Fibroblast of lung (primary cell): ENCODE measurements at places on chromosomes 5 and 9. TPM values are rescaled to one million over a fixed set of nuclear protein-coding genes. Genes with fewer than 3 reads are reported as not detected.

Gene PTPRD
- total RNA-seq: 3.3 and 4.8 TPM in 2 replicates

Gene IL9
- total RNA-seq: not detected in 2 replicates

Gene FOXI1
- total RNA-seq: not detected in 2 replicates

Gene PRR7
- 2.1 and 2.3 TPM in 2 replicates for total RNA-seq

Gene PCDHB9
- total RNA-seq: 0.26 and 0.99 TPM in 2 replicates

Gene BAAT
- total RNA-seq: not detected in 2 replicates

Gene PAPPA
- total RNA-seq: 33.4 and 45.7 TPM in 2 replicates

Gene LPAR1
- total RNA-seq: 146 and 222 TPM in 2 replicates

Gene SMIM3
- 34.9 and 59.9 TPM in 2 replicates for total RNA-seq
